H4 (cell line): ENCODE measurements at places on chromosomes 6 and 20. TPM values are rescaled to one million over a fixed set of nuclear protein-coding genes. Genes with fewer than 3 reads are reported as not detected.

The CCN5 gene
- total RNA-seq: 0.77 and 4.2 TPM in 2 replicates

GRCh38 chr20:13430346-13431002 is 208.3 kb downstream of the TASP1 start:
- DNase-seq: no peak

The HLA-DMB gene
- 4.5 and 4.6 TPM in 2 replicates for total RNA-seq

The DOK5 gene
- total RNA-seq: 1.2 TPM in 1 of 2 replicates, not detected in the other

The E2F1 gene
- 15.1 and 17.0 TPM in 2 replicates for total RNA-seq

- DNase-seq: no peak
These were observed 410.8 kb upstream of the PLCB4 start for GRCh38 chr20:8658103-8658502.

The PMEPA1 gene
- 10.0 and 14.4 TPM in 2 replicates for total RNA-seq

GRCh38 chr6:20440296-20440695 is 38.6 kb downstream of the E2F3 start:
- DNase-seq: no peak

The ZBTB46 gene
- total RNA-seq: 0.68 and 3.1 TPM in 2 replicates
